ENCODE measurements at places on chromosomes 1 and 21.

DNA sequence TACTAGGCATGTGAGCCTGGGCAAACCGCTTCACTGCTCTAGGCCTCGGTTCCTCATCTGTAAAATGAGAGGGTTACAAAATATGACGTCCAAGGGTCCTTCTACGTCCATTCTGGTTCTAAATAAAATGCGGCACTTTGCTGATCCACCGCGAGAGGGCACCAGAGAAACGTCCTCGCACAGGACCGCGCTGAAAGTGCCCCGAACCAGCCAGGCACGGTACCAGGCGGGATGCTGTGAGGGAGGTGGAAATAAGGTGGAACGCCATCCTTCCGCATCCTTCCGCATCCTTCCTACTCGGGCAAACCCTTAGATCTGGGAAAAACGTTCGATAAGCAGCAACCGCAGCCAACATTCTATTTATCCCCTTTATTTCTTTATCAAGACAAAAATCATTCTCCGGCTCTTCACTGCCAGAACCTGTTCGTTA is 60.3 kb upstream of the KRTAP19-8 start:
- DNase-seq = peak; percentile 50

DNA sequence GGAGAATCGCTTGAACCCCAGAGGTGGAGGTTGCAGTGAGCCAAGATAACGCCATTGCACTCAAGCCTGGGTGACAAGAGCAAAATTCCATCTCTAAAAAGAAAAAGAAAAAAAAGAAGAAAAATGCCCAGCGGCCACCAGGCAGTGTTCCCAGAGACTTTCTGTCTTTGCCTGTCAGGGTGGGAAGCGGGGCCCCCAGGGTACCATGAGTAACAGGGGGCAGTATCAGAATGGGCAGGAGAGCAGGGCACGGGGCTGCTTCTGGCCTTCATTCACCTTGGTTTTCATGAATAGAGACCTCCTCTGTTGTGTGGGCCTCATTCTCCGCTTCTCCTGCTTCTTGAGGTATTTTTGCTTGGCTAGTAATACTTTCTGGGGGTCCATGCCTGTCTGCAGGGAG is 20.4 kb downstream of the SLC26A9 start:
- DNase-seq = no peak

DNA sequence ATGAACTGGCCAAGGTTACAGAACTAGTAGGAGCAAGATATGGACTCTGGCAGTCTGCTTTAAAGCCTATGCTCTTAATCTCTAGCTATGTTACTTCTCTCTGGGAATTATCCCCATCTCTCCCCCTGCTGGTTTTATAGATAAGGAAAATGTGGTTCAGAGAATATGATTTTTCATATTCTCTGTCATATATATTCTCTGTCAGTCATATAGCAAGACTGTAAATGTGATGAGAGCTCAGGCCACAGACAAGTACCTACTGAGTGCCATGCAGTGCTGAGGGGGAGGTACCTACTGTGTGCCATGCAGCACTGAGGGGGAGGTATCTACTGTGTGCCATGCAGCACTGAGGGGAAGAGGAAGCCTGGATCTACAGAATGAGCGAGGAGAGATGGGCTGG is 220.3 kb upstream of the FGGY start:
- DNase-seq = peak; percentile 24

GRCh38 chr1:206703661-206704060 is 19.0 kb downstream of the MAPKAPK2 start:
- DNase-seq = peak; percentile 52

DNA sequence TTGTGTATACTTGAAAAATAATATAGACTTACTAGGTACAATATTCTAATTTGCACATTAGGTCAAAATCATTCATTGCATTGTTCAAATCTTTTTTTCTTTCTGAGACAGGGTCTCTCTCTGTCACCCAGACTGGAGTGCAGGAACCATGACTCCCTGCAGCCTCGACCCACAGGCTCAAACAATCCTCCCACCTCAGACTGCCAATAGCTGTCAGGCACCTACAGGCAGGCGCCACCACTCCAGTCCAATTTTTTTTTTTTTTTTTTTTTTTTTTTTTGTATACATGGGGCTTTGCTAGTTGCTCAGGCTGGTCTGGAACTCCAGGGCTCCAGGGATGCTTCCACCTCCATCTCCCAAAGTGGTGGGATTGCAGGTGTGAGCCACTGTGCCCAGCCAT is 656.9 kb downstream of the KCNT2 start:
- DNase-seq = no peak

Measured in fibroblast of skin of right biceps (primary cell).